ENCODE measurements at places on chromosomes 16 and 17. TPM values are rescaled to one million over a fixed set of nuclear protein-coding genes. Genes with fewer than 3 reads are reported as not detected.

PIRT gene
- total RNA-seq, result not detected

PSKH1 gene
- 11.4 TPM for total RNA-seq

HOXB5 gene
- not detected for total RNA-seq

SOX15 gene
- 0.30 TPM for total RNA-seq

MT3 gene
- 0.50 TPM for total RNA-seq

NME2 gene
- total RNA-seq, result 135 TPM

ICAM2 gene
- 50.6 TPM for total RNA-seq

GPR139 gene
- total RNA-seq, result not detected

GALK1 gene
- total RNA-seq, result 5.9 TPM

ZFP3 gene
- total RNA-seq, result 2.4 TPM

CLN3 gene
- 46.3 TPM for total RNA-seq

SLC16A11 gene
- total RNA-seq, result 1.1 TPM

KRTAP4-1 gene
- total RNA-seq, result not detected

TBC1D10B gene
- 14.7 TPM for total RNA-seq

SCGB1C2 gene
- not detected for total RNA-seq

EPX gene
- total RNA-seq, result not detected

ZNF385C gene
- 0.20 TPM for total RNA-seq

VPS25 gene
- 45.7 TPM for total RNA-seq

DPH1 gene
- 101 TPM for total RNA-seq

PHB1 gene
- total RNA-seq, result 24.2 TPM

ASPSCR1 gene
- 22.7 TPM for total RNA-seq

CBFA2T3 gene
- total RNA-seq, result 1.6 TPM

MILR1 gene
- 0.30 TPM for total RNA-seq

KRT33B gene
- total RNA-seq, result not detected

C17orf78 gene
- not detected for total RNA-seq

PTX4 gene
- total RNA-seq, result not detected

CCL16 gene
- total RNA-seq, result not detected

STAC2 gene
- not detected for total RNA-seq

CDH15 gene
- total RNA-seq, result not detected

GDPD1 gene
- total RNA-seq, result 2.3 TPM

FDXR gene
- 2.7 TPM for total RNA-seq

RHBDF1 gene
- total RNA-seq, result 0.33 TPM

C16orf74 gene
- 2.9 TPM for total RNA-seq
